ENCODE measurements at places on chromosomes 5 and 9.

GRCh38 chr5:371811-372555 lies 50.5 kb downstream of the AHRR start:
- DNase-seq, result no peak

GRCh38 chr5:170440771-170441392 lies 51.7 kb upstream of the KCNMB1 start:
- DNase-seq, result no peak

GRCh38 chr5:142827934-142828576 lies 57.9 kb downstream of the ARHGAP26 start:
- no peak for DNase-seq

GRCh38 chr9:123562844-123563346 lies 206.9 kb downstream of the CRB2 start:
- peak; percentile 54 for DNase-seq

- no peak for DNase-seq
Measured at GRCh38 chr5:152527358-152528052, 122.4 kb upstream of the NMUR2 start.

GRCh38 chr9:135980926-135981630 lies 19.9 kb upstream of the UBAC1 start:
- DNase-seq, result no peak

- no peak for DNase-seq
Measured at GRCh38 chr5:164869325-164869724, 1363.9 kb downstream of the MAT2B start.

- no peak for DNase-seq
Measured at GRCh38 chr9:110782701-110783100, 114.1 kb downstream of the MUSK start.

GRCh38 chr5:131528682-131529081 lies 106.3 kb downstream of the RAPGEF6 start:
- DNase-seq, result no peak

- DNase-seq, result no peak
Measured at GRCh38 chr9:134867917-134868750, 12.5 kb upstream of the FCN2 start.

DNA sequence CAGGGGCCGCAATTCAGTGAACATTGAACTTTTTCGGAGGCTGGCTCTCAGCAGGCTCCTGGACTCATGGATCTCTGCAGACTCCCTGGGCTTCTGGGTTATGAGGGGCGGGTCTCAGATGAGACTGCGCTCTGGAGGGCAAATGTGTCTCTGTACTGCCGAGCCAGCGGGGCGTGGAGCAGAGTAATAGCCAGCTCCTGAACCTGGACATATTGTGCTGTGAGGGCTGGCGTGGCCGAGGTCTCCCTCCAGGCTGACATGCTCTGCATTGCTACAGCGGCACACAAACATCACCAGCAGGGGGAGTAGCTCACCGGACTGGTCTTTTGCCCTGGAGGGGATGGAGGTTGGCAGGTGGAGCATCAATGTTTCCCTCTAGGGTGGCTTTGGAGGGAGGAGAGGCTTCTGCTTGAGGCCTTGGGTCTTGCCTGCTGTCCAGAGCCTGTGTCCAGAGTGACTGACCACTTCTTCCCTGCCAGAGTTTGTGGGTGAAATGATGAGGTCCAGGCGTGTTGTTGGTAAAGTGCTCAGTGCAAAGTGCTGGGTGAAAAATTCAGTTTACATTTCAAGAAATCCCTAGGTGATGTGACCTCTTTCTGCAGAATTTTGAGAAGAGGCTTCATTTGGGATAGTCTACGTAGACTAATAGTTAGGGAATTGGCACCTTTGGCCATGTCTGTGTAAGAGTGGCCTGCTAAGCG lies 10.9 kb upstream of the GADD45G start:
- no peak for DNase-seq

DNA sequence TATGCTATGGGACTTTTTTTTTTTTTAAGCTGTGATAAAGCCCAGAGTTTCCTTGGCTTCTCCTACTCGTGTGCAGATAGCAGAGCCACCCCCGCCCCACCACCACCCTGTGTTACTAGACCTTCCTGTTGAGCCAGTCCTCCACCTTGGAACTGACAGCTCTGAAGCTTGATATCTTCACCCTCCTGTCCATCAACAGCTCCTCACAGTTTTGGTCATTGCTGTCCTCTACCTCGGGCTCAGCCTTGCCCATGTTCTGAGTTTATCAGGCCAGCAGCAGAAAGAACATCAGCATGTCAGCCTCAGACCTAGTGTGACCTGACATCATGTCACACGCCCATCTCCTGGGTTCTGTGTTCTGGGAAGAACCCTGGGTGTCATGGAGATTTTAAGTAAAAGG lies 167.1 kb upstream of the RAI14 start:
- no peak for DNase-seq
